ENCODE measurements at places on chromosomes 11 and 22. TPM values are rescaled to one million over a fixed set of nuclear protein-coding genes. Genes with fewer than 3 reads are reported as not detected.

The PRR33 gene
- total RNA-seq: not detected

GRCh38 chr11:64369440-64370421 lies 10.8 kb downstream of the RPS6KA4 start:
- DNase-seq: no peak

GRCh38 chr11:92082652-92083051 lies 142.0 kb upstream of the FAT3 start:
- no peak for DNase-seq

The KRTAP5-5 gene
- not detected for total RNA-seq

DNA sequence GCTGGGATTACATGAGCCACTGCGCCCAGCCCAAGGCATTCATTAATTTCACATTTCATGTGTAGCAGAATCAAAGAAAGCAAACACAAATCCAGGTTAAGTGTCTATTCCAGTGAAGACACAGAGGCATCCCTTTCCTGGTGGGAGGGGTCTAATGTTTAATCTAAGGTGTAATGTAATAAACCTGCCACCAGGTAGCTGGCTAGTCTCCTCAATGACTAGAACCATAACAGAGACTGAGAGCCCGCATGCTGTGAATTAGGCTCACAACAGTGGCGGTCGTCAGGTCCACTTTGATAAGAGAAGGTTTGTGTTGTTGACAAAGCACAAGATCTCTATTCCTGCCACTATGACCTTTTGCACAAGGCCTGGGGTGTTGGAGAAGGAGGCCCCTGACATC lies 64.2 kb upstream of the ADA2 start:
- DNase-seq: no peak

The OR51G1 gene
- total RNA-seq: not detected

The MYEOV gene
- 36.9 TPM for total RNA-seq

- DNase-seq: no peak
Observed at GRCh38 chr22:46183733-46184132, 33.4 kb downstream of the PPARA start.

The MUC6 gene
- total RNA-seq: not detected

DNA sequence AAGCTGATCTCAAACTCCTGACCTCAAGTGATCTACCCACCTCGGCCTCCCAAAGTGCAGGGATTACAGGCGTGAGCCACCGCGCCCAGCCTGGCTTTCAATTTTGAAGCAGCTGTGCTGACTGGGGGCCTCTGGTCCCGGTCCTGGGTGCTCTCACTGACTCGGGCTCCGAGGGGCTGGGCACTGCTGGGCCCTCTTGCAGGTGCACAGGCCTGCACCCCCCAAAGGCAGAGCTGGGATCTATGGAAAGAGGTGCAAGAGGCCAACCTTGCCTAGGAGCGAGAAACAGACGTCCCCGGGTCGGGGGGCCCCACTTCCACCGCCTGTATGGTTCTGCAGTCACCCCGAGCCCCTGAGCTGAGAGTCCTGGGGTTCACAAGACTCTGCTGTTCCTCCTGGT lies 33.2 kb downstream of the KIAA0930 start:
- DNase-seq: no peak

The NRGN gene
- not detected for total RNA-seq

The OR8D1 gene
- not detected for total RNA-seq

The PAX6 gene
- total RNA-seq: 1.1 TPM

DNA sequence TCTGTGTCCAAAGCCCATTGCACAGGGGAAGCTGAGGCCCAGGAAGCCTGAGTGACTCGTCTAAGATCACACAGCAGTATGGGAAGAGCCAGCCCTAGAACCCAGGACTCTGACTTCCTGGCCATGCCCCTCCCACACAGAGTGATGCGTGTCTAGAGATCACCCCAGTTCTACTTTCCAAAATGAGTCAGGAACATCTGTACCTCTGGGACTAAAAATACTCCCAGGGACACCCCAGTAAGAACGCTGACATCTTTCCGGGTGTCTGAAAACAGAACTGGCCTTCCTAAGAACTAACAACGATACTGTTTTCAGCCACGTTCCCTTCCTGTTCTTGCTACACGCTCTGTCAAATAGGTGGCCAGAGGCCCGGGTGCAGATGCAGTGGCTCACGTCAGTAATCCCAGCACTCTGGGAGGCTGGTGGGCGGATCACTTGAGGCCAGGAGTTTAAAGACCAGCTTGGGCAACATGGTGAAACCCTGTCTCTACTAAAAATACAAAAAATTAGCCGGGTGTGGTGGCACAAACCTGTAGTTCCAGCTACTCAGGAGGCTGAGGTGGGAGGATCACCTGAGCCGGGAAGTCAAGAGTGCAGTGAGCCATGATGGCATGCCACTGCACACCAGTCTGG lies 21.7 kb upstream of the PDGFB start:
- DNase-seq: no peak

DNA sequence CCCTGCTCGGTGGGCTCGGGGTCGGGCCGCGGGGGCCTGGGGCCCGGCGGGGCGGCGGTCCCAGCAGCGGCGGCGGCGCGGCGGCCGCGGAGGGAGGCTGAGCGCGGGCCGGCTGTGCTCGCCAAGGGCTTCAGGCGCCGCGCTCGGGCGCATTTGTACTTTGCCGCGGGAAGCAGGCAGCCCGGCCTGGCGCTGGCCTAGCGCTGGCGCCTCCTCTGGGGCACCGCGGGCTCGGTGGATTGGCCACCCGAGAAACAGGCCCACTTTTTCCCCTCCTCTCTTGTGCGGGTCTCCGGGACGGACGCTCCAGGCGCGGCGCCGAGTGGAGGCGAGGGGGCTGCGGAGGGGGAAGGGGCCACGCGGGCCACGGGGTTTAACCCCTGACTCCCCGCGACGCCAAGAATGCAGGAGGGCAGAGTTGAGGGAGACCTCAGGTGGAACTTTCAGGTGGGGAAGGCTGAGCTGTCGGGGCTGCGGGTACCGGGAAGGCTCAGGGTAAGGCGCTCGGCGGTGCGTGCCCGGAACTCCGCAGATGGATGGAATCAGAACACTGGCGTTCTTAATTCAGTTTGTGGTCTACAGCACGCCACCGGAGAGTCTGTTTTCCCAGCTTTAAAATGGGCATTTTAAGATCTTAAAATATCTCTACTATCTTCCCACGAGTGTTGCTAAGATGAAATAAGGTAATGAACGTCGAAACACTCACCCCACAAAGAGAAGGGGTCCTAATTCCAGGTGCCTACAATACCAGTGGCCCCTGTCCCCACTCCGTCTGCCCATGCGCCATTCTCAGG lies at the start of gene CHRDL2:
Gene CHRDL2 (minus strand): TSS at position 126 of the 794 bp plus-strand sequence. CDS start 538 bp downstream, outside the sequence.
- DNase-seq: no peak

DNA sequence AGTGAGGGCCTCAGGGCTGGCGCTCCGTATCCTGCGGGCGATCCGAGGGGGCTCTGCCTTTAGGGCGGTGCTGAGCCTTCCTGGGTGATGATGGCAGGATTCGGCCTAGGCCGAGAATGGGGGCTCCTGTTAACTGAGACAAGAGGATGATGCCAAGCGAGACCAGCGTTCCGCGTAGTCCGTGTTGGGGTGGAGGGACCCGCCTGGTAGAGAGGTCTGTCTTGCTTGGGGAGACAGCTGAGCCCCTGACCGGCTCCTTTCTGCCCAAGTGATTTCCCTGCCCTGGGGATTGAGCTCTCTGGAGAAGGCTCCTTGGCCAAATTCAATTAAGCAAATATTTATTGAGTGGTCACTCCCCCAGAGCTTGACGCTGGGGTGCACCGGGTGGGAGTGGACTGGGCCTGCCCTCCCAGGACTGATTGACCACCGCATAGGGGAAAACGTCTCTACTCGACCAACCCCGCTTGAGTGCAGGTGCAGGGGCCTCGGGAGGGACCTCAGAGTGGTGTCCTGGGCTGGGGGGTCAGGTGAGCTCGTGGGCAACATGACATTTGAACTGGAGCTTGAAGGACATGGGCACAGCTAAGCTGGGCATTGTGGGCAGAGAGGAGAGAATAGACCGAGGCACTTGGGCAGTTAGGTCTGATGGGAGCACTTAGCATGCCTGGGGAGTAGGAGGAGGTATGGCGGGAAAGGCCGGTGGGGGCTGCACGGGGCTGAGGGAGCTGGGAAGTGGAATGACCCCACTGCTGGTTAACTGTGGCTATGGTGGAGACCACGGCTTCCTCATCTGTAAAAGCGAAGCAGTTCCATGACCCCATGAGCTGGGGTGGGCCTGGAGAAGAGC lies 1.1 kb downstream of the GNAZ start:
- no peak for DNase-seq

- DNase-seq: no peak
Observed at GRCh38 chr11:79080551-79080950, 360.3 kb downstream of the TENM4 start.

GRCh38 chr11:16299884-16300782 lies 56.2 kb downstream of the SOX6 start:
- DNase-seq: no peak

The SUN2 gene
- total RNA-seq: 84.5 TPM

- DNase-seq: no peak
Observed at GRCh38 chr11:128845334-128845780, 21.7 kb downstream of the KCNJ1 start.

The SERPINH1 gene
- 467 TPM for total RNA-seq

- no peak for DNase-seq
Observed at GRCh38 chr22:29580200-29580810, 608 bp downstream of the NIPSNAP1 start.

DNA sequence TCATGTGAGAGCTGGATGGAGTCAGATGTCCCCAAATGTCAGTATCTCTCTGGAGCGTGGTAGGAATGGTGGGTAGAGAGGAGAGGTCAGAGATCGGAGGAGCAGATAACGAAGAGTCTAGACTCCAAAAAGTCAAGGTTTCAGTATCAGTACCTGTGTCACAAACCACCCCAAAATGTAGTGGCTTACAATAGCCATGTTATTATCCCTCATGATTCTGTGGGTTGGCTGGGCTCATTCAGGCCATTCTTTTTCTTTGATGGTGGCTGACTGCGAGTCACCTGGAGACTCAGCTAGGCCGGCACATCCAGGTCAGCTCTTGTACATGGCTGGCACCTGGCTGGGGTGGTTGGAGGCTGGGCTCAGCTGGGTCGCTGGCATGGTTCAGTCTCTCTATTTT lies 7.3 kb upstream of the SSTR3 start:
- no peak for DNase-seq

- DNase-seq: no peak
Observed at GRCh38 chr11:61846362-61847020, 18.4 kb downstream of the FADS2 start.

GRCh38 chr11:14981507-14981906 lies 9.4 kb upstream of the CALCA start:
- DNase-seq: no peak

GRCh38 chr11:130234315-130234714 lies 74.7 kb downstream of the ST14 start:
- DNase-seq: no peak

The HEPACAM gene
- total RNA-seq: 0.14 TPM

- DNase-seq: peak; percentile 12
Observed at GRCh38 chr11:27777033-27777432, 76.8 kb upstream of the BDNF start.

GRCh38 chr11:88709567-88709966 lies 356.2 kb downstream of the GRM5 start:
- DNase-seq: no peak

- no peak for DNase-seq
Observed at GRCh38 chr11:72673943-72674828, at the start of gene PDE2A. Gene PDE2A, minus strand, starts transcription at chr11:72674422. Its CDS starts 215 bp downstream, at chr11:72674207.

The ARFGAP3 gene
- total RNA-seq: 62.0 TPM

The KCNK4 gene
- not detected for total RNA-seq

The GNAZ gene
- 9.2 TPM for total RNA-seq

DNA sequence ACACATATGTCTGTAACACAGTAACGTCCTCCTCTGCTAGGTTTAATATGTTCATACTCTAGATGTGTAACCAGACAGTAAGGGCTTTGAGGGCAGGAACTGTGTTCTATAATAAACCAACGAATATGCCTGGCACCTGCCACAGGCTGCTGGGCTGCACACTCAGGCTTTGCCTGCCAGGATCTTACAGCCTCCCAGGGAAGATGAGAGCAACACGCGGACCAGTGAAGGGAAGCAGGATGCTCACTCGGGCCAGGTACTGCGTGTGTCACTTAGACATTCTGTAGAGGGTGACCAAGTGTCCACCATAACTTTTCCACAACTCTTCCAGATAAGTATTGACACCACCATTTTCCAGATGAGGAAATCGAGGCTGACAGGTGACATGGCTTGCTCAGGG lies 21.7 kb upstream of the BAIAP2L2 start:
- no peak for DNase-seq

GRCh38 chr22:45096256-45096907 lies 67.3 kb upstream of the NUP50 start:
- no peak for DNase-seq

The MOGAT2 gene
- not detected for total RNA-seq

The KRTAP5-4 gene
- total RNA-seq: not detected

- DNase-seq: no peak
Observed at GRCh38 chr22:48819961-48820360, 1007.7 kb downstream of the BRD1 start.

- DNase-seq: no peak
Observed at GRCh38 chr22:23683545-23683944, 7.3 kb upstream of the RGL4 start.
